Adipocyte (in vitro differentiated cells): ENCODE measurements at places on chromosomes 12 and 14.

DNA sequence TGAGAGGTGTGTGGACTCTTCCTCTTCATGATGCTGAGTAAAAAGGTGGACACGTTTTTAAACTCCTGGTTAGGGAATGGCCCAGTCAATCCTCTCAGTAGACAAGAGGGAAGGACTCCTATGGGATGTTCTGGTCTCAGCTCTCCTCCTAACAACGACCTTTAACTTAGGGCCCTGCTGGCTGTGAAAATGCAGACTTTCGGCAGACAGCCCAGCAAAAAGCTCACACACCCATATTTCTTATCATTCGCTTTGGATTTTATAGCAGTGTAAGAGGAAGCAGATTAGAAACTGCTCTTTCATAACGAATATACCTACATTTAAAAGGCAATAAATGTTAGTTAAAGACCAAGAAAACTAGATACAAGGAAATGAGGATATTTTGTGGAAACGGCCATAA is 18.0 kb upstream of the YARS2 start:
- no peak for DNase-seq

GRCh38 chr12:56018356-56018755 is 2.5 kb upstream of the IKZF4 start:
- DNase-seq: no peak

- DNase-seq: no peak
Measured at GRCh38 chr14:102523569-102524450, 14.2 kb upstream of the ANKRD9 start.

DNA sequence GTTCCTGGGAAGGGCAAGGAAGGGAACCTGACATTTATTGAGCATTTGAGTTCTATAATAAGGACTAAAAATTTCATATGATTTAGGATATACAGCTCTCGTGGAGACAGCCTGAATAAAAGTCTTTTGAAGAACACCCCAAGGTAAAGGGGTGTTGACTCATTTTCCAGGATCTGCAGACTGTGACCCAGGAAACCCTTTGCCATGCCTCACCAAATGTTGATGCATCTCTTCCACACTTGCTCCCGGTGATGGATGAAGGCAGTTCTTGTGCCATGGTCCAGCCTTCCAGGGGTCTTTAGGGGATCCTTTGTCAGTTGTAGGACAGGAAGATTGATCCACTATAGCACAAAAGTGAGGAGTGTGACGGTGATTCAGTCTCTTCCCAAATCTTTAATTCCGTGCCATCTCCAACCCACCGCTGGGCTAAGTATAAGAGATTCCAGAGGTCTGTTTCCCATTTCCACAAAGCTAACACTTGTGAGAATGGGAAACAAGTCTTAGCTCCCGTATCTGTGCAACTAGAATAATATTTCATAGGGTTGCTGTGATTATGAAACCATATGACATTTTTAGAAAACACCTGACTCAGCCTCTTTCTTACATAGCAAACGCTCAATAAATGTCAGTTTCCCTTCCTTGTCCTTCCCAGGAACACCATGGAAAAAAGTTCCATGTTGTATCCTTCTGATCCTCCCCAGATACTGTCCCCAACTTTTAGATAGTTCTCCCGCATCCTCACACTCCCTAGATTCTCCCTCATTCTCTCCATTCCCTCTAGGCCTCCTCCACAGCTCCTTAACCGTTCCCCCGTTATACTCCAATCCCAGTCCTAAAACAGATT is 836 bp downstream of the AAAS start:
- peak; percentile 49 for DNase-seq

GRCh38 chr12:80692114-80692513 is 15.3 kb upstream of the MYF6 start:
- DNase-seq: no peak

GRCh38 chr12:25670076-25671055 is 117.3 kb upstream of the LMNTD1 start:
- DNase-seq: no peak

DNA sequence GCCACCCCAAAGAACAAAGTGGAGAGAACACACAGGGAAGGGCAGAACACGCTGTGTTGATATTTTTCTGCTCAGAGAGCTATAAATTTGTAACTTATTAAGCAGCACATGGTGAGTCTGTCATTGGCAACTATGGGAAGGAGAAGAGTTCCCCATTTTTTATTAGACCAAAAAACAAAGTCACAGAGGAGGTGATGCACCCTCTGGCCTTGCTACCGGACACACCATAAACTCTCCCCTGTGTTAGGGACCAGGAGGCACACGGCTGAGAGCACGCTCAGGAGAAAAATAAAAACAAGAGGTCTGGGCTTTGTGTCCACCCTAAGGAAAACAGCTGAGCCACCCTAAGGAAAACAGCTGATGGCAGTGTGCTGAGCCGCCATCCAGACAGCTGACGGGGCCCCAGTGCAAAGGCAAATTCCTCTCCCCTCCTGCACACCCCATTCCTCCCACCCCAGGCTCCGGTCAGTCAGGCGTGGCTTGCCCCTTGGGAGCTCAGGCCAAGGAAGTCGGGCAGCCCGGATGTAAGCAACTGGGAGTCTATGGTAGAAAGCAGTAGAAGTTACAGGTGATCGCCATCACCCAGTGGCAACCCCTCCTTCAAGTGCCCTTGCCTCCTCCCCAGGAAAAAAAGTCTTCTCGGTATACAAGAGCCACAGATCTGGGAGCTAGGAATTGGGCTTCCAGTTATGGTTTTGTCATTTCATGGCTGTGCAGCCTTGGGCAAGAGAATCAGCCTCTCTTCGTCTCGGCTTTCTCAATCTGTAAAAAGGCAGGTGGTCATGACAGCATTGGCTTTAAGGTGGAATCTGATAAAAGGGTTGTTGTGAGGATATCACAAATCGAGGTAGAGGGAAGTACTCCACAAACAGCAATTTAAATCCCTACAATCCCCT is 2.4 kb downstream of the PXN start:
- peak; percentile 65 for DNase-seq

- peak; percentile 15 for DNase-seq
Measured at GRCh38 chr12:51827925-51828818, 20.3 kb downstream of the FIGNL2 start.

DNA sequence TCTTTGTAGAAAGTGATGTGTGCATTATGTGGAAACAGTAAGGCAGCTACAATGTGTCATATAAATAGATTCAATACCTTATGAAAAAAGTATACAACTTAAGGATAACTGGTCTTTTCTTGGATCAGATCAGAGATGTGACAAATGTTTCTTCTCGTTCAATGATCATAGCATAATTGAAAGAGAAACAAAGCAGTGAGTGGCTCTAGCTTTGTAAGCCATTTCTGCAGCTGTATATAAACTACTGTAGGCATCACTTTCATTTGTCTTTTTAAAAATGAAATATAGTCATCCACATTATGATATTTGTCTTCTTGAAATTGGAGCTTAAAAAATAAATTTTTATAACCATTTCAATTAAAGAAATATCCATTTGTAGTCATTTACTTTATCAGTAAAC is 63.8 kb upstream of the LMO3 start:
- no peak for DNase-seq

- DNase-seq: no peak
Measured at GRCh38 chr14:27608377-27608776, 1010.5 kb upstream of the NOVA1 start.

- DNase-seq: no peak
Measured at GRCh38 chr14:95041477-95042020, 115.8 kb downstream of the DICER1 start.

GRCh38 chr14:33062881-33063280 is 124.2 kb downstream of the NPAS3 start:
- DNase-seq: no peak

DNA sequence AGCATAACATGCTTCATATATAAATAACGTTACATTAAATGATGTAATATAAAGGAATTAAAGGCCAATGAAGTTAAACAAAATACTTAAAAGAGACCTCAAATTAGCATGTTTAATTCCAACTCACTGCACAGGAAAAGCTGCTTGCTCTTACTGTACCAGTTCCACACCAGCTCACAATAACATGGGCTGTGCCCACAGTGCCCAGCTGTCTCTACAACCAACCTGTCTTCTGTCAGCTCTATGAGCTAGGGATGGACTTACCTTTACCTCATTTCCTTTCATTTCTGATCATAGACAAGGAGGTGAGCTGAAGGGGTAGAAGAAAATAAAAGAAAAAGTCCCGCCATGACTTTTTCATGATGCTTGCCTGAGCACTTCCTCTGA is 64.8 kb downstream of the NKX2-1 start:
- no peak for DNase-seq

DNA sequence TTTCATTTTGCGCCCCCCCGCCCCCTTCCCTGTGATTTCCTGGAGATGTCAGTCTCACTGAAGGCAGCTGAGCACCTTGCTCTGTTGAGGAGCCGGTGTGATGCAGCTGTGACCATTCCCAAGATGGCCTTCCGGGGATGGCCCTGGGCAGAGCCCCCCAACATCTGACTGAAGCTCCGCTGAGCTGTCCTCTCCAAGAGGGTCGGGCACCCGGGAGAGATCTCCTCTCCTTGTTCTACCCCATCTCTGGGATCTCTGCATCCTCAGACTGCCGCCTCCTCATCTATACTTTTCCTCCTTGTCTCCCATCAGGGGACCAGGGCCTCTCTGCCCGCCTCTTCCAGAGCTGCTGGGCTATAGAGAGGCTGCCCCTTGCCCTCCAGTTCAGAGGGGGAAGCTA is 965 bp upstream of the SMOC1 start:
- DNase-seq: no peak

- peak; percentile 7 for DNase-seq
Measured at GRCh38 chr12:3869865-3870264, 3.3 kb downstream of the PARP11 start.

DNA sequence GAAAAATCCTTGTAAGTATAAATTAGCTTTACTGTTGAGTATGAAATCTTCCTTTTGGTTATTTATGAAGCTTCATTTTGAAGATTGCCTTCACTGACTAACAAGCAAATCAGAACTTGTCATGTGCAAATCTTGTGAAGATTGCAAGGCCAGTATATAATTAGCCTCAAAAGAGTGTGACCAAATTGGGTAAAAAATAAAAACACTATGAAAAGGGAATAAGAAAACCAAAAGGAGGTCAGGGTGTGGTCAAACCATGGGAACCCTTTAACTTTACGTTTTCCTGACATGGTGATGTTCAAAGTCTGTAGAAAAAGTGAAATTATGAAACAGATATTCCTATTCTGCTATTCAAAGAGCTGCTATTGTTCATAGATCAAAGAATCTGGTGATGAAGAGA is 230.3 kb downstream of the BCAT1 start:
- DNase-seq: no peak

GRCh38 chr14:77144412-77145115 is 3.0 kb upstream of the ZDHHC22 start:
- DNase-seq: no peak
